ENCODE measurements at places on chromosomes 13 and 19.

- no peak for DNase-seq
These were observed 19.3 kb downstream of the PPP1R12C start for GRCh38 chr19:55097864-55098715.

DNA sequence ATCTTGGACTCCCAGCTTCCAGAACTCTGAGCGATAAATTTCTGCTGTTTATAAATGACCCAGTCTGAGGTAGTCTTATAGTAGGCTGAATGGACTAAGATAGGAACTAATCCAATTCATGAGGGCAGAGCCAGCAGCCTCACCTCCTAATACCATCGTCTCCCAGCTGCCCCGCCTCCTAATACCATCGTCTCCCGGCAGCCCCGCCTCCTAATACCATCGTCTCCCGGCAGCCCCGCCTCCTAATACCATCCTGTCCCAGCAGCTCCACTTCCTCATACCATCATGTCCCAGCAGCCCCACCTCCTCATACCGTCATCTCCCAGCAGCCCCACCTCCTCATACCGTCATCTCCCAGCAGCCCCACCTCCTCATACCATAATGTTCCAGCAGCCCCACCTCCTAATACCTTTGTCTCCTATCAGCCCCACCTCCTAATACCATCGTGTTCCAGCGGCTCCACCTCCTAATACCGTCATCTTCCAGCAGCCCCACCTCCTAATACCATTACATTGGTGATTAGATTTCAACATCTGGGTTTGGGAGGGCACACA is 2.4 kb upstream of the ARGLU1 start:
- peak; percentile 19 for DNase-seq

DNA sequence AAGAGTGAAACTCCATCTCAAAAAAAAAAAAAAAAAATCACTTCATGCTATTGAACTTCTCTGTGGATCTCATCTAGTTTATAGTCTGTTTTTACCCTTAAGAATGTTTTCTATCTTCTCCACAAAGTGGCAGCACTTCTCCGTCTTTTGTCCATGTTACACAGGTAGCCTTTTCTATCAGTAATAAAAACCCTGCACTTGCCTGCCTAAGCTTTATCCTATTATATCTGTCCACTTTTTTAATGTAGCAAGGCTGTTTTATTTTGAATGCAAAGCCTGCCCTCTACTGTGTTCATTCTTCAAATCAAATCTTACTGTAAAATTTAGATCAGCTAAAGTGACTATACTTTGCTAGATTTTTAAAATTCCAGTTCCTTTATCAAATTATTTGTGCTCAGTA is 124.0 kb downstream of the STOML3 start:
- DNase-seq: no peak

DNA sequence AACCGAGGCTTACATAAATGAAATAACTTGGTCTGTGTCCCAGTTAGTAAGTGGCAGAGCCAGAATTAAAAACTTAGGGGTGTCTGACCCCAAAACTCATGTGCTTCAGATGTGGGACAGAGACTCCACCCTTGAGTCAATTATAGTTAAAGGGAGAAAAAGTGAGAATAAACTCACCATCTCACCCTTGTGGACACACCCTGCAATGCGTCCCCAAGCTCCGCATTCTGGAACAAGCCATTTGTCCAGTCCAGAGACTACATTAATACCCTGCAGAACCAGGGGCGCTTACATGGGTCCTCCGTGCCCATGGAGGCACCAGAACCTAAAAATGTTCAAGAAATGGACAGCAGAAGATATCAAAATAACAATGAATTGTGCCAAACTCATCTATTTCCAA is 207.0 kb upstream of the ZNF507 start:
- DNase-seq: no peak

DNA sequence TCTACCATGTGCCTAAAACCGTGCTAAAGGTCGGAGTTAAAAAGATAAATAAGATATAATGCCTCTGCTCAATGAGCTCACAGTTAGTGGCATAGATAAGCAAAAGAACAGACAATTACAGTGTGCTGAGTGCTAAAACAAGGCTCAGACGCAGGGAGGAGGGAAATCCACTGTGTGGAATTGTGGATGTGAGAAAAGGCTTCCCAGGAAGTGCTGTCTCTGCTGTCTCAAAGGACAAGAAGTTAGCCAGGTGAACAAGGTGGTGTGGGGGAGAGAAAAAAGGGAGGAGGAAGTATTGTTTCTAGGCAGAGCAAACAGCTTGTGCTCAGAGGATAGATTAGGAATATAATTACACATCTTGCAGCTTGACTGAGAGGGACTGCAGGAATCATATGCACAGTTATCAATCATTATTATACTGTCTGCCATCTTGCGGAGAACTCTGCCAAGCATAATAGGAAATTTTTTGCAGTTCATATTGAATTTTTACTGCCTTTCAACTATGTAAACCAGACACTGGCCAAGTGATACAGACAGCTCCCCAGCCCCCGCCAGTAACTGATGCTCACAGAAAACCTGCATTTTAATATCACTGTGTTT is 9.3 kb downstream of the C13orf42 start:
- DNase-seq: no peak

GRCh38 chr19:12564016-12564664 is 12.9 kb upstream of the ZNF564 start:
- peak; percentile 92 for DNase-seq

GRCh38 chr19:1465191-1466016 is 13.6 kb downstream of the C19orf25 start:
- no peak for DNase-seq

DNA sequence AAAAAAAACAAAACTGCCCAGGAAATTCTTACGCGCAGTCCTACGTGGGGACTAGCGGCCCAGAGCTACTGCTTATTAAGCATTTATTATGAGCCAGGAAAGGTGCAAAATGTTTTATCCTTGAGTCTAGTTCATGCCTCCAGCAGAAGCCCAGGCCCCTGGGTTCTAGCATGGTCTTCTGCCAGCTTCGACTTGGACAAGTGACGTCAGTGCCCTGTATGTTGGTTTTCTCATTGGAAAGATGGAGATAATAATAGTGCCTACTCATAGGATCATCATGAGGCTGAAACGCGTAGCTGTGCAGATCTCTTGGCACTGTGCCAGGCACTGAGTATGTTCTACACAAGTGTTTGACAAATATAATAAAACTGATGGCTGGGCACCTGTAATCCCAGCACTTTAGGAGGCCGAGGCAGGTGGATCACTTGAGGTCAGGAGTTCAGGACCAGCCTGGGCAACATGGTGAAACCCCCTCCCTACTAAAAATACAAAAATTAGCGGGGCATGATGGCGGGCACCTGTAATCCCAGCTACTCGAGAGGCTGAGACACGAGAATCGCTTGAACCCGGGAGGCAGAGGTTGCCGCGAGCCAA is 12.4 kb upstream of the SULT2B1 start:
- no peak for DNase-seq

GRCh38 chr19:29089315-29089870 is 123.6 kb downstream of the UQCRFS1 start:
- DNase-seq: no peak

DNA sequence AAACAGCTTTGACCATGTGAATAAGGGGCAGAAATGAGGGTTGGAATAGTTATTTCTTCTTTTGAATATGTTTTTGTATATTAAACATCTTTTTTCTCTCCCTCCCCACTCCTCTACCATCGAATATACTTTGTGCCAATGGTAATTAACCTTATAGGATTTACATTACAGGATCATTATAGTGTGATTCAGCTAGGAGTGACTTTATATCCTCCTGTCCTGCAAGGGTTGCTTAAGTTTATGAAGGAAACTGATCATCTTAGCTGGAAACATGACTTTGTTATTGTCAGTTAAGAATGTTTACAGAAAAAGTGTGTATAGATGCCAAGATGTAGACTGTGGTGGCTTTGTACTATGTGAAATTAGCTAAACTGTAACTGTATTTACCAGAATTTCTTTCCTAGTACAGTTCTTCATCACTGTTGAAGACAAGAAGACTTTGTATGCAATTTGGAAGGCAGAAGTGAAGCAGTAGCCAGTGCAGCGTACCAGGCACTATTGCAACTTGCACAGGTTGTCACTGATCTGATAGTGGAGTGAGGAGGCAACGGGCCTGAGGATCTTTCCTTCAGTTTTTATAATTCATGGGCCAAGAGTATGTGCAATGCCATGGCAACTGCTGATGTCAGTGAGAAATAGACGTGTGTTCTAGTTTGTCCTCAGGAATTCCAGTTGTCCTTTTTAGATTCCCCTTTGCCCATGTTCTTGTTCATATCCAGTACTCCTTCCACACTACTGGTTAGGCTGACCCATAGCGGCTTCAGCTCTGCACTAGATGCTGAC is 8.2 kb upstream of the PAN3 start:
- no peak for DNase-seq

DNA sequence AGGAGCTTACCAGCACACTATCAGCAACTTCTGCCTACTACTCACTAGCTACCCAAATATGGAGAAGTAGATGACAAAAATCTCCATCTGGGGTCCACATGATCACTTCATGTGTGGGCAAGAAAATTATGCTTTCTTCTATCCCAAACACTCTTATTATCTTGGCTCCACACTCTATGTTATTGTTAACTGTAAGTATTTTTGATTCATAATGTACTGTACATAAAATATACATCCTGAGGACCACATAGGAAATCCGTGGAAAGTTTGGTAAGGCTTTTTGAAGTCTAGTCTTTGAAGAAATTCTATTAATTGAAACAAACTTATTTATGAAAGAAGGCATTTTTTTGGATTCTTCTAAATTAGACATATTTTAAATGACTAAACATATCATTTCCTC is 378.8 kb downstream of the DACH1 start:
- no peak for DNase-seq

DNA sequence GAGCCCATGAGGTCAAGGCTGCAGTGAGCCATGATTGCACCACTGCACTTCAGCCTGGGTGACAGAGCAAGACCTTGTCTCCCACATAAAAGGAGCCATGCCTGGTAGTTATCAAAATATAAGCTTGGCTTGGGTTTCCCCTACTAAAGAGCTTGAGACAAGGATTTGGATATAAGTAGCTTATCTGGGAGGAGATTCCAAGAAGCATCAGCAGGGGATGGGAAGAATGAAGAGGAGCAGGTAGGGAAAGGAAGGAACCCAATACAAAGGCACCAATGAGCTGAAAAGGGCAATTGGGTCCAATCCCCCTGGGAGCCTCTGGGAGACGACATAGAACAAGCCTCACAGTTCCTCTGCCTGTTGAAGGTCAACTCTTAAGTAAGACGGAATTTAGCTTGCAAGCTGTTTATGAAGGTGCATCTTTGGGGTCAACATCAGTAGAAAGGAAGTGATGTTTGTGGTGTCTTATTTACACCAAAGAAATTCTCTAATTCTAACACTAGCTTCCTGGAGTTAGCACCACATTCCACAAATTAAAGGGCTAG is 7.4 kb upstream of the CLEC4G start:
- no peak for DNase-seq

DNA sequence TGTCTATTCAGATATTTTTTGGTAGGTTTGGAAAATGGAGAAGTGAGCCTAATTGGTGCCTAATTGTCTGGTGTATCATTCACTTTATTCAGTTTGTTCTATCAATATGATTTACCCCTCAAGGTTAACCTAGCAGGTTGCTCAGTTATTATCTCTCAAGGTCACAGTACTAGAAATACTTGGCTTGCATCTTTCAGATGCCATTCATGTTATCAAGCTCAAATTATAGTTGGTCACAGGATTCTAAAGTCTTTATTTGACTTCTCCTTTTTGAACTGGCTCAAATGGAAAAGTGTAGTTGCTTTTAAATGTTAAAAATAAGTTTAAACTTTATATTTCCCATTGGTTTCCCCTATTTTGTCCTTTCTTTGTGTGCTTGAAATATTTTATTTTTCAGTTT is 2.6 kb downstream of the KCNRG start:
- DNase-seq: no peak

GRCh38 chr19:389255-389934 is 19.6 kb downstream of the C2CD4C start:
- DNase-seq: no peak

GRCh38 chr19:39341719-39342604 is at the start of gene SAMD4B:
TSS of gene SAMD4B (plus strand) at chr19:39342421. CDS start at chr19:39356894, 14,473 bp downstream.
- peak; percentile 97 for DNase-seq

GRCh38 chr13:77751513-77752456 is 54.3 kb downstream of the SLAIN1 start:
- DNase-seq: no peak

Data from stimulated activated CD4-positive, alpha-beta T cell treated with anti-CD3 and anti-CD28 coated beads, Interleukin-1b, Interleukin-23, amount 100 ng/mL, for 1 hour (primary cell).